Stimulated activated CD4-positive, alpha-beta T cell treated with anti-CD3 and anti-CD28 coated beads, TNF-alpha, amount 100 ng/mL, for 48 hours (primary cell): ENCODE measurements at places on chromosomes 12 and 14.
A peak's percentile ranks its signal among the peaks of the same experiment; 100 is the strongest.

DNA sequence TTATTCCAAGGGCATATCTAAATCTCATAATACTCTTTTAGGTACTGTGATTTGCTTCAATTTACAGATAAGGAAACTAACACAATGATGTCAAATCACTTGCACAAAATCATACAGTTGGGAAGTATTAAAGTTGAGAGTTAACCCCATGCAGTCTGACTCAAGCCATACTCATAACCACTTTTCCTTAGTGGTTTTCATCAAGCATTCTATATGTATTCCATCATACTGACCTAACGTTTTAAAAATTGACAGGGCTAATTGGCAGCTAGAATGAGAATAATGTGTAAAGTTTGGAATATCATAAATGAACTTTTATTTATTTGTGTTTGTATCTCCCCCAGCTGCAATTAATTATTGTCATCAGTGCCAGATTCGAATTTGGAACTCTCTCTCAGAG lies 20.9 kb downstream of the PUS7L start:
- no peak for DNase-seq

DNA sequence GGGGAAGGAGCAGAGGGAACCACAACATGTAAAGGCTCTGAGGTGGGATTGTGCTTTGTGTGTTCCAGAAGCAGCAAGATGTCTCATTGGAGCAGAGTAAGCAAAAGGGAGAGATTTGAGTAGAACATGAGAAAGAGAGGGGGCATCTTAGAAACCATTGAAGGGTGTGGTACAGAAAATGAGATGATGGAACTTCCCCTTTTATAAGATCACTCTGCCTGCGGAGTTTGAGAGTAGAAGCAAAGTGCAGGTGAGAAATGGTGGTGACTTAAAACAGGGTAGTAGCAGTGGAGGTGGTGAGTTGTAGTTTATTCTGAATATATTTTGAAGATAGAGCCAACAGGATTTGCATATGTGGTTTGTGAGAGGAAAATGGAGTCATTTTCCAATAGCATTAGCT lies 56.0 kb downstream of the FBXO34 start:
- DNase-seq, result no peak

GRCh38 chr14:73386342-73386741 lies 72.0 kb downstream of the NUMB start:
- DNase-seq, result no peak

DNA sequence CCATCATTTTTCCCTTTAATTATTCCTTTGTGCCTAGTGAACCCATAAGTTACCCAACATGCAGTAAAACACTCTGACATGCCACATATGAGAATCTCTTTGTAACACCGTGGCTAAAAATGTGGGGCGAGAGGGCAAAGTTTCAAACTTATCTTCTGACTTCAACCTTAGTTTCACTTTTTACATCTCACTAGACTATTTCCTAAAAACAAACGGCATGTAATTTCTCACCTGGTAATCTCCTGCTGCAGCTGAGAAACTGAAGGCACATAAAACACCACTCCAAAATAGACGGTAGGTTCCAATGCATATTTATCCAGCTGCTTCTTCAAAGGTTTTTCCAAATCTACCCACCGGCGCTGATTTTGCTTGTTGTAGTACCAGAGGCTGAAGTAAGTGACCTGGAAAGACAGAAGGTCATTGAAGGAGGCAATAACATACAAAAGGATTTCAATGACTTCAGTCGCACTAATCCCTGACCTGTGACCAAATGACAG lies 37.9 kb downstream of the PTPN21 start:
- no peak for DNase-seq

DNA sequence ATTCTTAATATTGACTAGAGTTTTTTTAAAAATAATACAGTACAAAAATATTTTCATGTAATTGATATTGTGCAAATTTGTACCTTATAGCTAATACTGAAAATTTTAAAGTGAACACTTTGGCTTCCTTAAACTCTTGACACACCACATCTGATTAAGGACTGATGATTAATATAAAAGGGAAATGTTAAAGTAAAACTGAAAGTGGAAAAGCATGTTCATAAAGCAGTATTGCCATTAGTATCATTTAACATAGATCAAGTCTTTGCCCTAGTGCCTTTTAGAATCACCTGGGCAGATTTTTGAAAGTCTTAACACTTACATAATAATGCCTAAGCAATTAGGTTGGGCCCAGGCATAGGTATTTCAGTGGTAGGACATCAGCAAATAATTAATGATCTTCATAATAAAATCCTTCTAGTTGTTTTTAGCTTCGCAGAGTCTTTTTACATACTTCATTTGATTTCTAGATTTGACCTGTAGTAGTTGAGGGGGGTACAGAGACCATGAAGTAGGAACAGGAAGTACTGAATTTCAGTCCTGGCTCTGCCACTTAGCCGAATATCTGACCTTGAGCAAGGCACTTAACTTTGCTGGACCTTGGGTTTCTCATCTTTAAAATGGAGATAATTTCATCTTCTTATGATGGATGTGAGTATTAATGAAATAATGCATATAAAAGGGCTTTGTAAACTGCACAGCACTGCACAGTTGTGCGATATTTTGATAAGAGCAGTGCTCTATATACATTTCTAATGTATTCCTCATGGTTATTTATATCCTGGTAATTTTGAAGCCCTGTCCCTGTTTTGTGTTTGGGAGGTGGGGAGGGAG lies 43.7 kb downstream of the MARK3 start:
- DNase-seq, result no peak

GRCh38 chr12:49458816-49459215 lies 80.0 kb upstream of the KCNH3 start:
- no peak for DNase-seq

DNA sequence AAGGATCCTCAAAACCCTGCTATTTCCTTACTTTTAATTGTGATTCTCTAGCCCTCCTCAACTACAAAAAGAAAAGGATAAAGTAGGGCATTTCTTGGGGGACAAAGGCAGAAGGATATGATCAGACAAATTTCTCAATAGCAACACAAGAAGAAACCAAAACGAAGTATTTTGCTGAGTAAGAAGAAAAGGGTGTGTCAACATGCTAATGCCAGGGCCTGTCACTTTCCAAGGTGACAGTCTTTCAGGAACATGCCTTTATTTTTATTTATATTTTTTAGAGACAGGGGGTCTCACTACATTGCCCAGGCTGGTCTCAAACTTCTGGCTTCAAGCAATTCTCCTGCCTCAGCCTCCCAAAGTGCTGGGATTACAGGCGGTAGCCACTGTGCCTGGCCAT lies 39.8 kb downstream of the CBX5 start:
- no peak for DNase-seq

DNA sequence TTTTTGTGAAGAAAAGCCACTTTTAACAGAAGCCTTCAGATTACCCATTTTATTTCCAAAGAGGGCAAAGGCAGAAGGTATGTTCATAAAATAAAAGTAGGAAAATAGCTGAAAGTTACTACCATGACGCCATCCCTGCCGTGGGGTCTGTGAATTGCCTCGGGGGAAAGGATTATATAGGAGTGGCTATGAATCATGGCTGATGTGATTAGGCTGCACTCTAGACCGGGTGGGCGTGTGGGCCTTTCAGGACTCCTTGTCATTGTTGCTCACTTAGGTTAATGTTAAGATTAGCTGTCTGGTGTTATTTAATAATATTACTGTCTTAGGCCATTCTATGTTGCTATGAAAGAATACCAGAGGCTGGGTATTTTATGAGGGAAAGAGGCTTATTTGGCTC lies 195.5 kb downstream of the EGLN3 start:
- DNase-seq, result no peak

GRCh38 chr12:12716151-12716792 lies 896 bp upstream of the CDKN1B start:
- no peak for DNase-seq

DNA sequence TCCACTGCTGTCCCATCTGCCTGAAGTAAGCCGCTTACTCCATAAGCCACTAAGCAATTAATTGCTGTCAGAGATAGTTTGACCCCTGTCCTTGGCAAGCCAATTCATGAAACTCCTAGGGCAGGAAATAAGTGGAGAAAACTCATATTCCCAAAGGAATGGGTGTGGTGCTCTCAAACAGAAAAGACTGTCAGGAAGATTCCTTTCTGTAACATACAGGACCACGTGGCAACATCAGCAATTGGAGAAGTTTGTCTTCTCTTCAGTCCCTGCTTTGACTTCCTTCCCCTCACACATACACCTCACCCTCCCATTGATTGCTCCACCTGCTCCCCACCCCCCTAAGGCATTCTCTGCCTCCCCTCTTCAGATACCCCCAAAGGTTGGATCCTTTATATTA lies 36.2 kb upstream of the MDM1 start:
- DNase-seq, result no peak

- no peak for DNase-seq
Measured at GRCh38 chr12:85092814-85093370, 56.7 kb downstream of the LRRIQ1 start.

DNA sequence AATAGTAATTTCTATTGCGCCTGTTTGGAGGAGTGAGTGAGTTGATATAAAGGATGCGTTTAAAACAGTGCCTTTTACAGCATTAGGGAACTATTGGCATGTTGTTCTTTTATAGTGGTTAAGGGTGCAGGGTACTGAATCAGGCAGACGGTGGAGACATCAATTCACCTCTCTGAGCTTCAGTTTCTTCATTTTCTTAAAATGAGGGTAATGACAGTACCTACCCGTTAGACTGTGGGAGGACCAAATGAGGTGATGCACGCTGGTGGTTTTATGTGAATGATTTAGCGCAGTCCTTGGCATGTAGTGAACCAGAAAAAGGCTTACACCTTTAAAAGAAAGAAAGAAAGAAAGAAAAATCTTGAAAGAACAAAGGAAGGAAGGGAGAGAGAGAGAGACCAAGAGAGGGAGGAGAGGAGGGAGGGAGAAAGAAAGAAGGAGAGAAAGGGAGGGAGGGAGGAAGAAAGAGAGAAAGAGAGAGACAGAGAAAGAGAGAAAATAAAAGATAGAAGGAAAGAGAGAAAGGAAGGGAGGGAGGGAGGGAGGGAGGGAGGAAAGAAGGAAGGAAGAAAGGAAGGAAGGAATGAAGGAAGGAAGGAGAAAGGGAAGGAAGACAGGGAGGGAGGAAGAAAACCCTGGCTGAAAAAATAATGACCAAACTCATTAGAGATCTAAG lies 22.2 kb upstream of the CCND2 start:
- DNase-seq, result peak; percentile 17

GRCh38 chr12:53485955-53486735 lies 13.1 kb downstream of the MAP3K12 start:
- no peak for DNase-seq

GRCh38 chr12:118022728-118023109 lies 6.2 kb downstream of the RFC5 start:
- DNase-seq, result no peak

- no peak for DNase-seq
Measured at GRCh38 chr14:58555647-58556046, 82.1 kb upstream of the DACT1 start.

DNA sequence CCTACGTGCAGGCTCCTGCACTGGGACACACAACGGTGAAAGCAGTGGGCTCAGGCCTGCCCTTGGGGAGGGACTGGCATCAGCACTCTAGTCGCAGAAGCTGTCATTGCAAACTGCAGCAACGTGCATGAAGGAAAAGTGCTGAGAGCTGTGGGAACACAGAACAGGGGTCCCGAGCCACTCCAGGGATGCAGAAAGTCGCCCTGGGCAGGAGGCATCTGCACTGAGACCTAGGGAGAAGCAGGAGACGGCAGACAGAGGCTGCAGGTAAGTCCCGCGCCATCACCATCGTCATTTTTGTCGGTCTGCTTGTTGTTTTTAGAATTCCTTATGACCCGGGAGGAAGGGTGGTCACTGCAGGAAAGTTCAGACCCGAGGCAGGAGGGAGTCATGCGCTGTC lies 21.6 kb upstream of the RIMBP2 start:
- DNase-seq, result no peak

GRCh38 chr14:103109535-103110441 lies 13.5 kb upstream of the TNFAIP2 start:
- no peak for DNase-seq

DNA sequence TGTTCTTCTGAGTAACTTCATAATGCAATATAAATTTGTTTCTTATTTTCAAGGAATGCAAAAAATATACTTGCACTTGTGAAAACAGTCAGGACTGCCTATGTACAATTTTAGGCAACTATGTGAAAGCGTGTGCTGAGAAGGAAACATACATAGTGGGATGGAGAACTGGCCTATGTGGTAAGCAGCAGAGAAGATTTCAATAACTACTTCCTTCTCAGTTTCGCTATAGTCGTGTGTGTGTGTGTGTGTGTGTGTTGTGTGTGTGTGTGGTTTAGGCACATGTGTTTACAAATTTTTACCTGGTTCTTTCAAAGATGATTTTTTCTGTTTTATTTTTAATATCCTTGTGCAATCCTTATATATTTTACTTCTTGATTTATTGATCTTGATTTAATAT lies 211.8 kb downstream of the LRRK2 start:
- no peak for DNase-seq

DNA sequence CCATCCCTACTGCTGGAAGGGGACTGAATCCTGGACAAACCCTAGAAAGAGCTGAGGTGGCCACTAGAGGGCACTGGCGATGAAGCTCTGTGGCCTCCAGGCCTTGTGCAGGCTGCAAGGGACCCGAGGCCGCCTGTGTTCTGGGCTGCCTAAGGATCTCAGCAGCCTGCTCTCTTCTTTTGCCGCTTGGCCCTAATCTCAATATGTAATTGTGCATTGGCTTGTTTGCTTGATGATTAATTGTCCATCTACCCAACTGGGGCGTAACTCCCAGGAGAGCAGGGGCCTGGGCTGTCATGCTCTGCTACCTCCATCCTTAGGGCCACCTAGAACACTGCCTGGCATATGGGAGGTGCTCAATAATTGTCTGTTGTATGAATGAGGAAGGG lies 73.8 kb downstream of the SYNE3 start:
- DNase-seq, result peak; percentile 65

GRCh38 chr12:2171672-2172426 lies 119.1 kb downstream of the CACNA1C start:
- DNase-seq, result no peak

DNA sequence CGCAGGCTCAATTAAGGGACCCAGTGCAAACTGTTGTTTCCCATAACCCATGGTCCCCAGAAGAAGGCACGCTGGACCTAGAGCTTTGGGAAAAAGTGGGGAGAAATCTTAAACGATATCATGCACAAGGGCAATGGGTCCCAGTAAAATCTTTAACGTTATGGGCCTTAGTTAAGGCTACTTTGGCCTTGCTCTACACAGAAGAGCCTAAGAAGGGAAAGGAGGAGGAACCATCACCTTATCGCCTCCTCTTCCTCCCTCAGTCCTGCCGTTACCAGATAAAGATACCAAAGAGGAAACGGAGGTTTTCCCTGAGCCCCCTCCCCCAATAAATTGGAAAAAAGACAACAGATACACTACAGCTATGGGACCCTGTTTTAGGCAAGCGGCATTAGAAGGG lies 116.9 kb downstream of the PPHLN1 start:
- no peak for DNase-seq

GRCh38 chr12:64923536-64923935 lies 99.1 kb downstream of the TBC1D30 start:
- DNase-seq, result no peak

- no peak for DNase-seq
Measured at GRCh38 chr12:110998165-110998564, 77.8 kb upstream of the MYL2 start.

DNA sequence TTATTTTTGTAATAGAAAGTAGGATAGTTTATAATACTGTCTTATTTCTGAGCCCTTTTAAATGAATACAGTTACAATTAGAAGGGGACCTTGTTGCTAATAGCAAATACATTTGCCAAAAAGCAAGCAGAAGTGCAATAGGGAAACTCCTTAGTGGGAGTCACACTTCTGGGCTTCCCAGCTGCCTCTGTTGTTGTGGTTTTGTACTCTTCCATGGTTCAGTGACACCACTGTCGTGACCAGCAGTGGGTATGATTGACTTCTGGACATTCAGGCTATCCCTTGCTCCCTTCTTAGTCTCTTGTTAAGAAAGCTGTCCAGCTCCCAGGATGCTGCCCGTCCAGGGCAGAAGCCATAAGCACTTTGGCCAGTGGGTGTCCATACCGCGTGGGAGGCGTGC lies 22.6 kb downstream of the TCTN1 start:
- no peak for DNase-seq
